ENCODE measurements at places on chromosomes 4 and X.

- no peak for DNase-seq
These were observed 300.1 kb upstream of the SLC7A11 start for GRCh38 chr4:138542191-138542776.

GRCh38 chr4:155745984-155746383 is 12.8 kb upstream of the GUCY1B1 start:
- DNase-seq, result no peak

DNA sequence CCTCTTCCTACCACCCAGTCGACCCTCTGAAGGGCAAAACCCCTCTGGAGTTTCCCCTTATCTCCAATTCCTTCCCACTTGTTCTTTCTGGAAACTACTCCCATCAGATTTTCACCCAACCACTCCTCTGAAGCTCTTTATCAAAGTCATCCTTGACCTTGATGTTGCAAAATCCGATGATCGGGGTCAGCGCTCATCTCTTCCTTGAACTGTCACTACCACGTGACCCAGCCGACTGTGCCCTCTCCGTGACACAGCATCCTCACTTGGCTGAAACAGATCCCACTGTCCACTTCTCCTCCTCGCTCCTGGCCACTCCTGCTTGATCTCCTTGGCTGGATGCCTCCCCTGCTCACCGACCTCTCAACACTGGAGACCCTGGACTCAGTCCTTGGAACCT is 1.1 kb downstream of the CFAP99 start:
- DNase-seq, result no peak

DNA sequence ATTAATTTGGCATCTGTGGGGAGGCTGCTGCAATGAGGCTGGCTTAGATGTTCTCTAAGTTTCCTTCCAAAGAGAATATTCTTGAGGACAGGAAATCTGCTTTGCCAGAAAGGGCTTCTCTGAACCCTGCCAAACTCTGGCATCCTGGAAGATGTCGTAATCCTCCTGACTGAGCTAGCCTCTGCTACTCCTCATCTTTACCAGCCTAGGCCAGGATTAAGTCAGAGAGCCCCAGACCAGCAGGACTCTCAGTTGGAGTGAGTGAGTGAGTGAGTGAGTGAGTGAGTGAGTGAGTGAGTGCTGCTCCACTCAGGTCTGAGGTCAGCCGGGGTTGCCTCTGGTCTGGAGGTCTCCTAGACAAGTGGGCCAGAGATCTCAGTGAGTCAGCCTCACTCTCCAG is 104.9 kb upstream of the SOD3 start:
- no peak for DNase-seq

GRCh38 chrX:13177921-13178566 is 133.6 kb upstream of the FAM9C start:
- no peak for DNase-seq

GRCh38 chr4:74796631-74797030 is 2.3 kb upstream of the BTC start:
- no peak for DNase-seq

DNA sequence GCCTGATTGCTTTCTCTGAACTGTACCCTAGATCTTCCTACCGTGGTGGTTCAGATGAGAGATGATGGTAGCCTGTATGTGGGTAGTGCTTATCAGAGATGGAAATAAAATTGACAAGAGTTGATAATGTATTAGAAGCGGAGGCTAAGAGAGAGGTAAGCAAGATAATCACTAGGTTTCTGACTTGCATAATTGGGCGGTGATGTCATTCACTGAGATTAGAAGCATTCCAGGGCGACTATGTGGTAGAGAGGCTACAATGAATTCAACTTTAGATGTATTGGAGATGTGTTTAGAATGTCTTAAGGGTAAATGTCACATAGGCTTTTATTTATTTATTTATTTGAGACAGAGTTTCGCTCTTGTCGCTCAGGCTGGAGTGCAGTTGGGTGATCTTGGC is 415 bp upstream of the TENM3 start:
- no peak for DNase-seq

GRCh38 chr4:101933855-101934254 is 143.3 kb downstream of the BANK1 start:
- DNase-seq, result no peak

- no peak for DNase-seq
These were observed 5.1 kb upstream of the CORIN start for GRCh38 chr4:47842985-47843384.

GRCh38 chr4:17468619-17469221 is 43.2 kb downstream of the QDPR start:
- DNase-seq, result peak; percentile 53

GRCh38 chrX:120244395-120244734 is 6.2 kb upstream of the ZBTB33 start:
- no peak for DNase-seq

- peak; percentile 81 for DNase-seq
These were observed 489.5 kb downstream of the STIM2 start for GRCh38 chr4:27350161-27350560.

- DNase-seq, result no peak
These were observed 17.8 kb downstream of the ANXA3 start for GRCh38 chr4:78569306-78569821.

GRCh38 chr4:128589384-128589965 is 220.0 kb upstream of the JADE1 start:
- no peak for DNase-seq

- DNase-seq, result peak; percentile 50
These were observed 18.3 kb upstream of the HERC3 start for GRCh38 chr4:88573995-88574394.

GRCh38 chr4:184197536-184198082 is 20.1 kb downstream of the ENPP6 start:
- DNase-seq, result no peak

GRCh38 chrX:66012094-66012534 is 27.8 kb downstream of the VSIG4 start:
- no peak for DNase-seq

DNA sequence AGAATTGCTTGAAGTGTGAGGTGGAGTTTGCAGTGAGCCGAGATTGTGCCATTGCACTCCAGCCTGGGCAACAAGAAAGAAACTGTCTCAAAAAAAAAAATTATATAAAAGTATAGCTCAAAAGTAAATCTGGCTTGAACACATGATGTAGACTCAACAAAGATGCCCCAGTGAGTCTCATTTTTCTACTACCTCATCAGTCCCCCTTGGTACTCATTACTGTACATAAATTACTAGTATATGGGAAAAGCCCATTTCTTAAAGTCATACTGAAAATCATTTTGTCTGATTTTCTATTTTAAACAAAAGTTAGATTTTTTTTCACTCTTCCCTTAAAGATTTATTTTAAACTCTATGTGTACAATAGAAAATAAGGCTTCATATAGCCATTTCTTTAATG is 39.2 kb downstream of the FAM241A start:
- DNase-seq, result no peak

GRCh38 chr4:184322328-184323025 is 104.8 kb upstream of the ENPP6 start:
- DNase-seq, result no peak

DNA sequence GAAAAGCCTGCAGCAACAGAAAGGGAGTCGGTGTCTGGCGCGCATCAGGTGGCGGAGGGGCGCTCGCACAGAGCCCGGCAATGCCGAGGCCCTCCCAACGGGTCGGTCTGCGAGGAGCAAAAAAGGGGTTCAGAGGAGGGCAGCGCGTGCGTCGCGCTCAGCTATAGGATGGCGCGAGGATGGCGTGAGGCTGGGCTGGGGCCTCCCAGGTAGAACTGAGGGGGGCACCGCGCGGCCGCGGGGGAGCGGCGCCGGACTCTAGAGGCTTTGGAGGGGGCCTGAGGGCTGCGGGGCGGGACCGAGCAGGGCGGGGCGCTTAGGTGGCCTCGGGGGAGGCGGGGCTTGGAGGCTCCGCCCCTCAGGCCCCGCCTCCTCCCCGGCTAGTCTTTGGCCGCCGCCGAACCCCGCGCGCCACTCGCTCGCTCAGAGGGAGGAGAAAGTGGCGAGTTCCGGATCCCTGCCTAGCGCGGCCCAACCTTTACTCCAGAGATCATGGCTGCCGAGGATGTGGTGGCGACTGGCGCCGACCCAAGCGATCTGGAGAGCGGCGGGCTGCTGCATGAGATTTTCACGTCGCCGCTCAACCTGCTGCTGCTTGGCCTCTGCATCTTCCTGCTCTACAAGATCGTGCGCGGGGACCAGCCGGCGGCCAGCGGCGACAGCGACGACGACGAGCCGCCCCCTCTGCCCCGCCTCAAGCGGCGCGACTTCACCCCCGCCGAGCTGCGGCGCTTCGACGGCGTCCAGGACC is at the start of gene PGRMC1:
TSS of gene PGRMC1 (plus strand) at position 414 of the 751 bp plus-strand sequence. CDS start at position 493, 79 bp downstream.
- DNase-seq, result peak; percentile 74
